Activated effector memory CD4-positive, alpha-beta T cell treated with Interleukin-2 at 50 U/mL for 16 hours (primary cell): ENCODE measurements at places on chromosomes 4 and X.

- DNase-seq = peak; percentile 29
These were observed 203.6 kb downstream of the SPRY1 start for GRCh38 chr4:123599920-123600810.

- DNase-seq = no peak
These were observed 58.6 kb upstream of the DCTD start for GRCh38 chr4:182975806-182976205.

DNA sequence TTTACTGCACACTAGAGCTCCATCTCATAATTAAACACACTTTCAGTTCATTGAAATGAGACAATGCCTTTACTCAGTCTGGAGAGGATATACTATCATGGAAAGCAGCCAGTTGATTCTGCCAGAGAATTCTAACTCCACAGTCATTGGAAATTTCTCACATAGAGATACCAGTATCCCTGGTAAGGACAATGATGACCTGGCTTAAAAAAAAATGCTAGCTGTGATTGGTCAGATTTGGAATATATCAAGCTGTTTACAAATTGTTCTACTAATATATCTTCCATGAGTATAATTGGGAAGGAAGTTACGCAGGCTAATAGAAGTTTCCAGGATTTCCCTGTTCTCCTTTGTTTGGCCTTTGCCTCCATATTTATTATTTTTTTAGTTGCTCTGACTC, 34.5 kb upstream of the TLL1 start:
- no peak for DNase-seq

- no peak for DNase-seq
These were observed 174.6 kb downstream of the PRR32 start for GRCh38 chrX:126994032-126994600.

DNA sequence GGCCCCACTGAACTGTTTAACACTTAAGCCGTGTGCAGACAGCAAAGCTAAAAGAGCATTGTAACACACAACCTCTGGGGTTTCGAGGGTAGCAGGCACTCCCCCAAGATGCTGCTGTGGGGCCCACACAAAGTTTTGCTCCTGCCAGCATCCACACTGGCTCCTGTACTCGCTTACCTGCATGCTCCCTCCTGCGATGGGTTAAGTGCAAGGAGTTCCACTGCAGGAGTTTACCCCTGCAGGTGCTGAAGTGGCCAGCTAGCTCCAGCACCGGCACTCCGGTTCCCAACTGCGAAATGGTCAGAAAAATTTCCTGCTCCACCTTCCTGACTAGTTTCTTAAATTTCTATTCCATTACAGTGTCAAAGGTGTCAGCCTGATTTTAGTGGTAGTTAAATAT, 443.5 kb downstream of the PCDH10 start:
- DNase-seq = no peak

- peak; percentile 48 for DNase-seq
These were observed 1.1 kb downstream of the FBXW7 start for GRCh38 chr4:152534541-152535359.

DNA sequence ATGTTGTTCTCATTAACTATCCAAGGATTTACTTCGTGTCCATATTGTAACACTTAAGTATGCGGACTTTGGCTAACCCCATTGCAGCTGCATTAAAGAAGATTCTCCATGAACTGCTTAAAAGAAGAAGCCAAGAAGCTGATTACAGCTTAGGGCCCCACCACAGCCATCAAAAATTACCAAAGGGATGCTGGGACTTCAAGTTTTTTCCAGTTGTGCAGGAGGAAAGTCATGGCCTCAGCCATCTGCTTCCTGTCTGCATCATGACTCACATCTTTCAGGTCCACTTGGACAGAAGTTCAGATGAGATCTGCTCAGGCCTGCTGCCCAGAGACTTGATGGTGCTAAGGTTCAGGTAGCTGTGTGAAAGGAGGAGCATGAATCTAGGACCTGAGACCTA, 38.8 kb upstream of the CAPN6 start:
- no peak for DNase-seq

DNA sequence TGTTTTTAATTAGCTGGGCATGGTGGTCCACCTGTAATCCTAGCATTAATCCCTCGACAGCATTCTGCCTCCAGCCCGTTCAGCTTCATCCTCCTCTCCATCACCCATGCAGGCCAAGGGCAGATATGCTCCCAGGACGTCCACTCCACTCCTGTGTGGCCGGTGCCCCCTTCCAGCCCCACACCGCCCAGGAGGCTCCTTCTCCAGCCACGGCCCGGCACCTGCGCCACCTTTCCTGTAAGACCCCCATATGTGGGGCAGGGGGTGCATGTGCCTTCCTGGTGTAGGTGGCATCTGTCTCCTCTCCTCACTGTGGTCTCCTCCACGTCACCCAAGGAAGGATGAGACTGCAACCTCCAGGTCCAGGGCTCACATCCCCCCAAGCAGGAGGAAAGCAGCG, 57.0 kb upstream of the MXD4 start:
- no peak for DNase-seq

GRCh38 chr4:38132107-38132673, 172.0 kb downstream of the PTTG2 start:
- DNase-seq = peak; percentile 49

- no peak for DNase-seq
These were observed 413.8 kb downstream of the FAT4 start for GRCh38 chr4:125728568-125728967.

- no peak for DNase-seq
These were observed 106.4 kb downstream of the AMELX start for GRCh38 chrX:11399489-11400094.

DNA sequence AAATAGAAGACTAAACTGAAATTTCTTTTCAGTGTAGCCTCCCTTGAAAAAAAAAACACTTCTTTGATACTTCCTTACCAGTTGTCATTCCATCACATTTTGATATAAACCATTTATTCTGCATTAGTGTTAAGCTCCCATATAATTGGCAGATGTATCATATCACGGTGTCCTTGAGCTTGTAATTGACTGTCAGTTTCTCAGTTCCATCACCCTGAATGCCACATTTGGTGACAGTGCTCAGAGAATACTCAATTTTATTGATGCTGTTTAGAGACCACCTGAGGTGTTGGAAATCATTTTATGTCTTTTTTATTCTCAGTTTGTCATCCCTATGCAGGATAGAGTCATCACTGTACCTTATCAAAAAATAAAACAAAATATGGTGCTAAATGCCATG, 1528.2 kb downstream of the RAPGEF2 start:
- DNase-seq = no peak

- DNase-seq = no peak
These were observed 146.6 kb downstream of the AASDH start for GRCh38 chr4:56240554-56241174.

DNA sequence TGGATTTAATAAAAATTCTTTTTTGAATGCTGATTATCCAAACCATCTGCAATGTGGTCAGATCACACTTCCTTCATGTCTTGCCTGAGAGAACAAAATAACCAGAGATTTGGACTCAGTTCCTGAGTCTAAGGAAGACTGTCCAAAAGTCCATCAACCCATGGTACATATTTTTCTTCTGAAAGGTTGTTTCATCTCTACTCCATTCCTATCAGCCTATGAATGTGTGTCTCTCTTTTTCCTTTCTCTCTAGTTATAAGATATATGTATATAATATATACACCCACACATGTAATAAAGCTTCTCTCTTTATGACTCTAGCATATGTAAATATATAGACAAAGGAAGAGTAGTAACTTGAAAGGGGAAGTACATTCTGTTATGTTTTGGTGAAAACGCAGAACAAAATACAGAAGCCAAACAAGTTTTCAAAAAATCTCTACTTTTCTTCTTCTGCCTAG, 226.9 kb downstream of the ARHGAP24 start:
- no peak for DNase-seq

DNA sequence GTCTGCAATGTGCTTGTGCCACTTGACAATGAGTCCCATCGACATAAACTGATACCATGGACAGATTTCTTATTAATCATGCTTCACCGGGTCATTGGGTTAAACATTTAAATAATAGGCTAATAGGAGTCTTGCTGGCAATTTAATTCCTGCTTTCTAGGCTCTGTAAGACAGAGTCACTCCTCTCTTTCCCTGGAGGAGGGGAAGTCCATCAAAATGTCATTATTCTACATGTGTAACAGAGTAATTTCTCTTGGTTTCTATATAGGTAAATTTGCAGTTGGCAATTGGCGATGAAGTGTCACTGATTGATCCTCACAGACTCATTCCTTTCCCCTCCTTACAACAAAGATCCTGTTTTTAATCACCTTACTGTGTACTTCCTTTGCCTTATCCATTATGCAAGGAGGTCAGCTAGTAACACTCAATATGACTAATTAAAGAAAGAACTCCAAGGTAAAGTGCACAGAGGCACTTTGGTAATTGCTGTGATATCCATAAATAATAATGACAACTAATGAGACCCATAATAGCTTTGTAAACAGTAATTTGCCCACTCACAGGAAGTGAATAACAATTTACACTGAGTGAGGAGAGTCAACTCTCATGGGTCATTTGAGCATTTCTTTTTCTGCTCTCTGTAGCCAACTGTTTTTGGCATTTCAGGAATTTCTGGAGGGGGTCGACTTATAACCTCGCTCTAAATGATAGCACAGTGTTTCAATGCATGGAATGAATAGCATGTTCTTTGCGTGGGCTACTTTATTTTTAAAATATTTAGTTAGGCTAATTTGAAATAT, 184.0 kb downstream of the UGT8 start:
- no peak for DNase-seq

GRCh38 chr4:1772853-1773538, 20.1 kb upstream of the FGFR3 start:
- no peak for DNase-seq

DNA sequence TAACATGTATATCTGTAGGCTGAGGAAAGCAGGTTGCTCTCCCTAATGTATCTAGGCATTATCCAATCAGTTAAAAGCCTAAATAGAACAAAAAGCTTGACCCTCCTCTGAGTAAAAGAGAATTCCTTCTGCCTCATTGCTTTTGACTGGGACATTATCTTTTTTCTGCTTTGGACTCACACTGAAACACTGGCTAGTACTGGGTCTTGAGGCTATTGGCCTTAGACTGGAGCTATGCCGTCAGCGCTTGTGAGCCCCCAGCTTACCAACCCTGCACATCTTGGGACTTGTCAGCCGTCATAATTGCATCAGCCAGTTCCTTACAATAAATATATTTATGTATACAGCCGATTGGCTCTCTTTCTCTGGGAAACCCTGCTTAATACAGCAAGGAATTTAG, 206.8 kb upstream of the ARHGAP24 start:
- no peak for DNase-seq

- DNase-seq = no peak
These were observed 29.9 kb upstream of the GPC4 start for GRCh38 chrX:133444952-133445831.

GRCh38 chrX:139738581-139738980, 30.6 kb upstream of the MCF2 start:
- no peak for DNase-seq

DNA sequence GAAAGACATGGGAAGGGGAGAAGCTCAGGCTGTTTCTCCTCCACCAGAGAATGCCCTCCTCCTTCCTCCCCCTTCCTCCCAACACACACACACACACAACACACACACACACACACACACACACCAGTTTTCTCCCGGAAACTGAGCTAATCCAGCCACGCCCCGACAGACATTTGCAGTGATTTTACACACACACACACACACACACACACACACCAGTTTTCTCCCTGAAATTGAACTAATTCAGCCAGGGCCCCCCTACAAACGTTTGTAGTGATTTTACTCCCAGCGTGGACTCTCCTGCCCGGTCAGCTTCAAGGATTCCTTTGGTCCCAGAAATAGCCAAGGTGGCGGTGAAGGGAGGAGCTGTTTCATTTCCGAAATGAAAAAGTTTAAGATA, 32.9 kb upstream of the STX18 start:
- DNase-seq = no peak

DNA sequence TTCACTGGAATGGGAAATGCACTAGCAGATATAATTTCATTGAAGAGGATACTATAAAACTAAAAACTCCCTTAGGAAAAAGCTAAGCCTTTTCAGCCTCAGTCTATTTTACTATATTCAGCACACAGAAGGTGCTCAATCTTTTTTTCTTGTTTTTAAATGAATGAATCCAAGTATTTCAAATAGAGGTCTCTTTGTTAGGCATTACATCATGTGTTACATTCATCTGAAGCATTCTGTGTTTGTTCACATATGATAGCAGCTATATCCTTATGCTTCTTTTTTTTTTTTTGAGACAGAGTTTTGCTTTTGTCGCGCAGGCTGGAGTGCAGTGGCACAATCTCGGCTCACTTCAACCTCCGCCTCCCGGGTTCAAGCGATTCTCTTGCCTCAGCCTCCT, 278.4 kb downstream of the CAMK2D start:
- DNase-seq = no peak

GRCh38 chrX:146456058-146456457, 353.5 kb upstream of the CXorf51B start:
- no peak for DNase-seq

DNA sequence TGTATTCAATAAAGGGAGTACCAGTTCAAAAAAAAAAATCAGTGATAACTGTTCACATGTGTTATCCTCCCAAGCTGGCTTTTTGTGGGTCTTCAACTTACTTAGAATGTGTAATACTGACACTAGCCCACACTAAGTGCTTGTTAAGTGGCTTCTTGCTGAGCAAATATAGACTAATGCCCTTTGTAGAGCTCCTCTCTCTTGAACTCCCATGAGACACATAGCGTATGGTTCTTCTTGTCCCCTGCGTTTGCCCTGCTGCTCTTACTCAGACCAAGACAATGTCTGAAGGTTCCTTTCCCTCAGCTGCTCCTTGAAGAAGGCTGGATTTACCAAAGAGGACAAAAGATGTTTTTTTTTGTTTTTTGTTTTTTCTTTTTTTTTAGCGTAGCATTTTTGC, 110.9 kb downstream of the FRAS1 start:
- DNase-seq = no peak

GRCh38 chr4:94359838-94360237, 17.2 kb upstream of the HPGDS start:
- no peak for DNase-seq

DNA sequence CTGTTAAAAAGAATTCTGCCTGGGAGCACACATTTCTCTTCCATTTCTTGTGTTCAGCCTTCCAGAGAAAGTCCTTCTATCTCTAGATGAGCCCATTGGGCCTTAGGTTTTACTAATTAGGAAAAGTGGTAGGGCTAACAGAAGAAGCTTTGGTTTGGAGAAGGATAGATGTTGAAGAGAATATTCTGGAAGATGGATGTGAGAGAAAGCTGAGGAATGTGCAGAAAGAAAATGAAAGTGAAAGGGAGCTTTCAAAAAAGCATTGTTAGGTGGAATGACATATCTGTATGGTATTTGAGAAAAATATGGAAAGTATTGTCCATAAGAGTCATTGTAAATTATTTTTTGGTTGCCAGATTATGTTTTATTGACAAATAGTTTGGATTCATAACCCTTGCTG, 474.8 kb upstream of the SLIT2 start:
- DNase-seq = no peak

GRCh38 chr4:180057299-180057721, 2185.9 kb upstream of the TENM3 start:
- DNase-seq = no peak
